Activated CD8-positive, alpha-beta memory T cell treated with anti-CD3 and anti-CD28 coated beads, Interleukin-2, amount 10 ng/mL, durations not matched to agents 7 days and 5 days (primary cell): ENCODE measurements at places on chromosomes 6 and 20.
A peak's percentile ranks its signal among the peaks of the same experiment; 100 is the strongest.

DNA sequence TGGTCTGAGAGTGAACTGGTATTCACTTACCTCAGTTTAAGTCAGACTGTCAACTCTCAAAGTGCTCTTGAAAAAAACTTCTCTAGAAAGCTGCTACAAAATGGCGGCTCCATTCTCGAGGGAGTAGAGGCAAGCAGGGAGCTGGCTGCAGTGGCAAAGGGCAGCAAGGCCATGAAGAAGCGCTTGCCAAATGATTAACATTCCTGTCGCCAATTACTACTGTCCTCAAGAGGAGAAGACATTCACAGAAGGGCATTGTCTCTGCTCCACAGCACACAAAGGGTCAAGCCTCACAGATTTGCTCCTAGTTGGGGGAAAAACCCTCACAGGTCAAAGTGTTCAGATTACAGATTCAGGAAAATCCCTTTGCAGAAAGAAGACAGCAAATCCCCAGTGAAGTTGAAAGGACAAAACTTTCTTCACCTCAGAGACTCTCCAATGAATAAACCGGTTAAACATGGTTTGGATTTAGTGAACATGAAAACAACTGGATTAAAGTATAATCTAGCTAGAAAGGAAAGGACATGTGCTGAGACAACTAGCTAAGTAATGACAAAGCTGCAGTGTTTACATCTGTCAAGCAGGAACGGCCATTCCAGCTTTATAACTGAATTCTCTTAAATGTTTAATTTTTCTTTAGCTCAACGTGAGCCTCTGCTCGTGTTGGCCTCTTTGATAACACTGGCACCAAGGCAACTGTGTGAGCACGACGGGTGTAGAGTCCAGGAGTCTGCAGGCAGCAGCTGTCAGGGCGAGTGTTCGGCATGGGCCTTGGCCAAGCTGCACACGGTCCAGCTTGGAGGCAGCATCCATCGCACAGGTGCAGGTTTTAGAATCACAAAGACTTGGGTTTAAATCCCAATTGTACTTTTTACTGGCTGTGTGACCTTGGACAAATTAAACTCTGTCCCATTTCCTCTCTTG is 37.6 kb downstream of the NR2E1 start:
- no peak for DNase-seq

DNA sequence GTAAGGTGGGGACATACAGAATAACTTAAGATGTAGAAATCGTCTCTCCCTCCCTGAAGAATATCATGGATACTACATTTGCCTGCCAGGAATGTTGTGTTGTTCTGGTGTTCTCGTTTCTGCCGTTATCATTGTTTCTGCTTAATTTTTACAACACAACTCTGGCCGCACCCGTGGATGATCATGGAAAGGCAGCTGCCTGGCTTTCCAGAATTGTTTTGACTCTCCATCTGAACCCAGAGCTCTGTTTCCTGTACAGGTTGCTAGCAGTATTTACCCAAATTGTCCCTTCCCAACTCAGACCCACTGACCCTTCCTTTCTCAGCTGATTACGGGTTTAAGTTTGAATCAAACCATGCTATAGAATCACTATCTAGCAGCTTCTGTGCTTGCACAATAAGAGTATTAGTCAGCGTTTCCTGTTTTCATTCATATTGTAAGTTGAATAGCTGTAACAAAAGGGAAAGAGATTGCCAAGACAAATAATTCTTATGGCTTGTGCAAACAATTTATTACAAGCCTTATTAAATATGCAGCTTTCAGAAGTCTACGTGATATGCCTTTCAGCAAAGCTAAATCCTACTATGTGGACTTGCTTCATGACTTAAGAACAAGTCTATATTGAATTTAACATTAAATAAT is 139.0 kb downstream of the MTHFD1L start:
- DNase-seq: no peak

DNA sequence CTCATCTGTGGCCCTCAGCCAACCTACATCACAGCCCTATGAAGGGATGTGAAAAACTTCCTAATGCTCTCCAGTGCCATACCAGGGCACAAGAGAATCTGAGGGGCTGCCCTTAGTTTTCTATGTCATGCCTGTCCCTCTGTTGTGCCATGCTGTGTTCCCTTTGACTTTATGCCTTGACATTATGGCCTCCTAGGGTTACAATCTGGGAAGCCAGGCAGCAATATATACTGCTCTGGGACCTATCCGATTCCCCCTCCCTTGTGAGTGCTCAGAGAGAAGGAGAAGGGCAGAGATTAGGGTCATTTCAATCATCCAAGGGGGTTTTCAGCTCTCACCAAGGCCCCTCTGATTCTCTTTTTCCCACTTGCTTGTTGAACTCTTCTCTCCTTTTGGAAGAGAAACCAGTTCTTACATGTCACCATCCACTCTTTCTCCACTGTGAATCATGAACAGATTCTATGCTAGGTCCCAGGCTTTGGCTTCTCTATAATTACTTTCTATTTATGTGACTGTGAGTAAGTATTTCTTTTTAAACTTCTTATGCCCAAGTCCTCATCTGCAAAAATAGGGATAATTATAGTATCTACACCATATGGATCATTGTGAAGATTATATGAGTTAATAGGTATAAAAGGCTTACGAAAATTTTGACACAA is 14.2 kb upstream of the FRK start:
- no peak for DNase-seq

DNA sequence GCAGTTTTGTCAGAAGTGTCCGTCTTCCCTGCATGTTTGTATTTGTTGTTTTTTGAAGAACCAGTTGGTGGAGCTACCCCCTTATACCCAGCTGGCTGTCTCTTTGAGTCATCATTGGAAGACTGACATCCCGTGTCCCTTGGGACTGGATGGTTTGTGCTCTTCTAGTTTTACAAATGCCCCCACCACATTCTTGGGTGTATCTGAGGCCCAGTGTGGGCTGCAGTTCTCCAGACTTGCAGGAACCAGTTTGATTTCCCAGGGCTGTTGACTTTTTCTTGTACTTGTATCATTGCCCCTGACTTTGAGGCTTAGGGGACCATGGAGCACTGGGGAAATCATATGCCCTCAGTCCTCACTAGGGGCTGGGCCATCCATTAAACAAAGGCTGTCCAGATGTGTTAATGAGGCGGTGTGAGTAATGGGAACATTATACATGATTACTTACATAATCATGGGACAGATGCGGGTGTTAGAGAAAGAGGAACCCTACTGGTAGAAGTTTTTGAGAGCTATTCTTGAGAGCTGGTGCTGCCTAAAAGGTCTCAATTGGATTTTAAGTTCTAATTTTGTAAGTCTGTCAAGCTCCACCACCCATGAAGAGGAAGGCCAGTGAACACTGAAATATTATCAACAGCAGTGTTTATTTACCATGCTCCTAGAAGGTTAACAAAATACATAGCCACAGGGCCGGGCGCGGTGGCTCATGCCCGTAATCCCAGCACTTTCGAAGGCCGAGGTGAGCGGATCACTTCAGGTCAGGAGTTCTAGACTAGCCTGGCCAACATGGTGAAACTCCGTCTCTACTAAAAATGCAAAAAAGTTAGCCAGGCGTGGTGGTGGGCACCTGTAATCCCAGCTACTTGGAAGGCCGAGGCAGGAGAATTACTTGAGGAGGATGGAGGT is 8.5 kb downstream of the JARID2 start:
- DNase-seq: no peak

DNA sequence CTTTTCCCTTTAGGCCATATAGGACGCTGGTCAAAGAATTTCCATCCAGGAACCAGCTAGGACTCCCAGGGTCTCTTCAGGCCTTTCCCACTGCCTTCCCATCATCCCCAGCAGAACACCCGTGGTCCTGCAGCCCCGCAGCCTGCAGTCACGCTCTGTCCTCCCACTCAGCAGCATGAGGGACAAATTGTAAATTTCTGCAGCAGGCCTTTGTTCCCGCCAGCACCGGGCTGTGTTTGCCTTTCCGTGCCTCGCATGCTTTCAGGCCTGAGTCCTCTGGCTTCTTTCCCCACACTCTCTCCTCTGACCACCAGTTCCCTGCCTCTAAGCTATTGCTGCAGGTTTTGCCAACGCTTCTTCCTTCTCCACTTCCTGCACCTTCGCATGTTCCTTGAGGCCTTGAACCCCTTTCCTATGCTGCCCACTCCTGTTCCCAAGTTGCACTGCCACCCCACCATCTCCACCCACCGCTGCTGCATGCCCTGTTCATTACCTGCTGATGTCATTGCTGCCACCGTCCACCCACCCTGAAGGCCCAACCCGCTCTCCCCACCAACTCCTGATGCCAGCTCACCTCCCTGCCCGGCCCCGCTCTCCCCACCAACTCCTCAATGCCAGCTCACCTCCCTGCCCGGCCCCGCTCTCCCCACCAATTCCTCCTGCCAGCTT is 49.8 kb downstream of the RNASET2 start:
- DNase-seq: no peak

DNA sequence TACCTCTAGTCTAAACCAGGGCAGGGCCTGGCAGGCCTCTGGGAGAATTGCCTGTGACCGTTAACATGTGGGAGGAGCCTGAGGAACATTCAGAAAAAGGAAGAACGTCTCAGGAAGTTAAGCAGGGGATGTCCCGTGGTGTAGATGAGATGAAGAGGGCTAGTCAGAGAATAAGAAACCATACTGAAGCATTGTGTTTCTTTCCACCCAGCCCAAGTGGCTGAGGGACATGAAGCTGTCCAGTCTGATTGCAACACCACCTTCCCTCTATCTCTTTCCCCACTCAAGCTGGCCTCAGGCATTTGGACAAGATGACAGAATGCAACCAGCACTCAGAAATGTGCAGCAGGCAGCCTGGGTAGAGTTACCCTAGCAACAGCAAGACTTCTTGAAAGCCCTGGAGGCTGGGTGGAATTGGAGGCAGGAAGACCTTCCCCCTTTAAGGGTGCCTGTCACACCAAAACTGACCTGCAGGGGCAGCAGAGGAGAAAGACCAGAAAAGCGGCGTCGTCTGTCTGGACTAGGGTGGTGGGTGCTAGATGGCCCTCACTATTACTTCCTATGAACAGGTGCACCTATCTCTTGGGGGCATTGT is 186.1 kb downstream of the UNC5CL start:
- no peak for DNase-seq

DNA sequence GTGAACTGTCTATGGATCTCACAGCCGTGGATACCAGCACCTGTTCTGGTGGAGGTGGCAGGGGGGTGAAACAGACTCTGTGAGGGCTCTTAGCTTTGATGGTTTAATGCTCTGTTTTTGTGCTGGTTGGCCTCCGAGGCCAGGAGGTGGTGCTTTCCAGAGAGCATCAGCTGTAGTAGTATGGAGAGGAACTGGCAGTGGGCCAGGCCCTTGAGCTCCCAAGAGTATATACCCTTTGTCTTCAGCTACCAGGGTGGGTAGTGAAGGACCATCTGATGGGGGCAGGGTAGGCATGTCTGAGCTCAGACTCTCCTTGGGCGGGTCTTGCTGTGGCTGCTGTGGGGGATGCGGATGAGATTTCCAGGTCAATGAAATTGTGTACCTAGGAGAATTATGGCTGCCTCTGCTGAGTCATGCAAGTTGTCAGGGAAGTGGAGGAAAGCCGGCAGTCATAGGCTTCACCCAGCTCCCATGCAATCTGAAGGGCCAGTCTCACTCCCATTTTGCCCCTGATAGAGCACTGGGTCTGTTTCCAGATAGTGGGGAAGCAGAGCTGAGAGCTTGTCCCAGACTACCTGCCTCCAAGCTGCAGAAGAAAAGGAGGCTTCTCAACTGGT is 102.7 kb upstream of the AHI1 start:
- DNase-seq: no peak

GRCh38 chr6:137571854-137572253 is 77.7 kb upstream of the OLIG3 start:
- peak; percentile 62 for DNase-seq

GRCh38 chr6:18792866-18793265 is 405.7 kb downstream of the RNF144B start:
- DNase-seq: no peak

- DNase-seq: no peak
These were observed 434.5 kb downstream of the HDGFL1 start for GRCh38 chr6:23003671-23004467.

GRCh38 chr6:81373414-81373813 is 379.1 kb downstream of the TENT5A start:
- DNase-seq: no peak

DNA sequence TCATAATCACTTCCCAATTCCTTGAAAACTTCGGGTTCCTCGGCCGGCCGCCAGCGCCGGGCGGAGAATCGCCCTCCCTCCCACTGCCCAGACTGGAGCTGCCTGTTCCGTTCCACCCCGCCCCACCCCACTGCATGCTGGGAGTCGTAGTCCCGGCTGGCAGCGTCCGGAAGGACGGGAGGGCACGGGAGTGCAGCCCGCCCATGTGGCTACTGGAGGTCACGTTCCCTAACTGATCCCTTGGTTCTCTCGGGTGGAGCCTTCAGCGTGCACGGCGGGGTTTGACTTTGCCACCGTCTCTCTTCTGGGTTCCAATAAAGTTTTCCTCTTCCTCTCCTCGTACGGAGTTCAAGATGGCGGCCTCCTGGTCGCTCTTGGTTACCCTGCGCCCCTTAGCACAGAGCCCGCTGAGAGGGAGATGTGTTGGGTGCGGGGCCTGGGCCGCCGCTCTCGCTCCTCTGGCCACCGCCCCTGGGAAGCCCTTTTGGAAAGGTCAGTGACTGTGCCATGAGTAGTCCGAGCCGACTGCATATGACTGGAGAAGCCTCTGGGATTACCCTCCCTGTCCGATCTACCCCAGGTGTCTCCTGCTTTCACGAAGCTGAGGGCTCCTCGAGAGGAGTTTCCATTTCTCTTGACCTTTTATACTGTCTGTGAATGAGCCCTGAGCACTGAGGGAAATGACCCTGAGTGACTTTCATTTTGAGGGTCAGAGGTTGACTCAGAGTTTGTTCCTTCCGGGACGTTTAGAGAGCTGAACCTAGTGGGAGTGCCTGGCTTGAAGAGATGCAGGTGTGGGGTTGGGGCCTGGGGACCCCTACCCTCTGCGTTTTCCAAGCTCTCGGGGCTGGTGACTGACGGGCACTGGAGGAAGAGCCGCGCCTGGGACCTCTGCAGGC is at the start of gene AFG1L:
Gene AFG1L, plus strand, starts transcription at position 328 of the 899 bp plus-strand sequence. Its CDS starts 26 bp downstream, at position 354.
- peak; percentile 93 for DNase-seq

GRCh38 chr20:13809373-13809772 is 24.5 kb downstream of the NDUFAF5 start:
- no peak for DNase-seq

DNA sequence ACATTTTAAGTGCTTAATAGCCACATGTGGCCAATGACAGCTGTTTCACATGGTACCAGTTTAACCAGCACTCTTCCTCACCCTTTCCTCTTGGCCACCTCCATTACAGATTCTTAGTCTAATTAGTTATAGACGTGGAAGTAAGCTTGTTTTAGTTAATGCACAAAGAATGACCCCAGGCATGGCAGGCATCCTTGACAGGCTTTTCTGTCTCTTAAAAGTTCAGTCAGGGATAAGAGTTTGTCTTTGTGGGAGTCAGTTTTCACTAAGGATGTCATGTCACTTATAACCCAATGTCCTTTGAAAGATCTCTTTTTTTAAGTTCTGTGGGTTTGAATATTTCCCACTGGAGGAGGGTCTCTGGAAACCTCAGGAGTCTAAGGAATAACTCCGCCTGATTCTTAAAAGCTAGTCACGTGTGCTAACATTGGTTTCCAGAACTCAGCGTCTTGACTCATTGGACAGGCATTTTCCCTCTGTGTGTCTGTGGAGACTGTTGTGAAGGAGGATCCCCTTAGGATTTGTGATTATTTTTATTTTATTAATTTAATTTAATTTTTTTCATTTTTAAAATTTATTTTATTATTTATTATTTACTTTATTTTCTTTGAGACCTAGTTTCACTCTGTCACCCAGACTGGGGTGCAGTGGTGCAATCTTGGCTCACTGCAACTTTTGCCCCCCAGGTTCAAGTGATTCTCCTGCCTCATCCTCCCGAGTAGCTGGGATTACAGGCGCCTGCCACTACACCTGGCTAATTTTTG is 171.4 kb downstream of the ZFAND3 start:
- DNase-seq: no peak
